ENCODE measurements at places on chromosomes 5 and 9.
A peak's percentile ranks its signal among the peaks of the same experiment; 100 is the strongest.

GRCh38 chr9:2086971-2087370 is 71.8 kb downstream of the SMARCA2 start:
- no peak for DNase-seq

GRCh38 chr9:12604164-12604821 is 88.9 kb upstream of the TYRP1 start:
- DNase-seq = no peak

GRCh38 chr9:71036501-71036900 is 84.9 kb downstream of the TRPM3 start:
- no peak for DNase-seq

GRCh38 chr5:52867809-52868208 is 80.1 kb downstream of the ITGA1 start:
- no peak for DNase-seq

DNA sequence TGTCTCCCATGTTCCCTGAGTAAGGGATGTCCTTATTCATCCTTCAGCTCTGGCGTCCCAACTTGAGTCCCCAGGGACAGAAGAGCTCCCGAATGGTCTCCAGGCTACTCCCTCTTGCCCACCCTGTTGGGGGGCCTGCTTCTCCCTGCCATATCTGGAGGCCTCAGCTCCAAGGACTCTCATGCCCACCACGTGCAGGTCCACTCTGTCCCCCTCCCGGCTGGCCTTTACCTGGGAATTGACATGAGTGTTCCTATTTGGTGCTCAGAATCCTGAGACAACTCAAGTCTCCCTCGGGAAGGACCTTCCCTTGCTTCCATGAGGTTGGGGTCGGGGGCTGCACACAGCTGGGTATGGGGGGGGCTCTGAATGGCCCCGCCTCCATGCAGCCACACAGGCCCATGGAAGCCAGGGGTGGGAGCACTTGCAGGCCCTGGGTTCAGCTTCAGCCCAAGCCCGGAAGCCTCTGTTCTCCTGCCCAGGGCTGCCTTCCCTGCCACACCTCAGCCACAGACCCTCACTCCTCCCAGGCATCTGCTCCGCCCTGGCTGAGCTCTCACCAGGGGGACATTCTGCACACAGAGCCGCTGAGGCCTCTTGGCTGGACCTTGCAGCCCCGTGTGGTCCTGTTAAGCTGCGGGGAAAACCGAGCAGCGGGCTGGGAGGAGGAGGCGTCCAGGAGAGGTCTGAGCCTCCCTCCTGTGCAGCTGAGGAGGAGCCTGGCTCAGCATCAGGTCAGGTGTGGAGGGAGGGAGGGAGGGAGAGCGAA is 121.9 kb downstream of the PHF2 start:
- DNase-seq = no peak

- DNase-seq = no peak
These were observed 214.2 kb upstream of the OTULINL start for GRCh38 chr5:14367364-14367763.

DNA sequence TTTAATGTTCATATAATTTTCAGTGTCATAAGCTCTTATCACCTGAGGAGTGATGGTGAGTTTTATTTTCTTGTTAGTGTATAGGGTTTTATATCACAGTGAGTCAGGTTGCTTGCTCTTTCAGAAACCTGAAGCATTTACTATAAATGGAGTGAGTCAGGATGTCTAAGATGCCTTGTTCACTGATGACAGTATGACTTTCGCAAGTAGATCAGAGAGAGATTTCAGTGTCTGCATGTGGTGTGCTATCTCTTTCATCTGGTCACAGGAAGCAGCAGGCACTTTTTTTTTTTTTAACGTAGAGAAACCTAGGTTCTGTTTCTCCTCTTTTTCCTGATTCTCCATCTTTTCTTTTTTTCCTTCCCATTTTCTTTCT is 237.1 kb downstream of the DMRTA1 start:
- no peak for DNase-seq

DNA sequence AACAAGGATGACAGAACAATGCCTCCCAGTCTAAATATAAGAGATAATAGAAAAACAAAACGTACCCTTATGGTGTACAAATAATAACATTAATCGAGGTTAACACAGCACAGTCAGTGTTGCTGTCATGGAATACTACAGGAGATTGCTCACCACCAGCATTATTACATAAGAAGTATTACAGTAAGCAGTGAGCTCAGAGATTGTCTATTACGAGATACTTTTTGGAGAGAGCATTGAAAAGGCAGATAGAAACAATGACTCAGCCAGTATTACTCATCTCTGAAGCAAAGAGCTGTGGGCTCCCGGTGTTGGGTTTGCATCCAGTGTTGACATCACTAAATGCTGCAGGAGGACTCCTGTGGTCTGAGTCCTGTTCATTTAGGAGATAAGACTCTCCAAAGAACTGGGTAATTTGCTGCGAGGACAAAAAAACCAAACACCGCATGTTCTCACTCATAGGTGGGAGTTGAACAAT is 191.9 kb upstream of the SEMA6A start:
- DNase-seq = no peak

GRCh38 chr5:18797222-18797621 is 1163.0 kb downstream of the TAF11L14 start:
- DNase-seq = no peak

- DNase-seq = no peak
These were observed 197.8 kb downstream of the FRMD3 start for GRCh38 chr9:83340451-83340850.

GRCh38 chr5:117869596-117869995 is 1118.8 kb downstream of the DTWD2 start:
- no peak for DNase-seq

DNA sequence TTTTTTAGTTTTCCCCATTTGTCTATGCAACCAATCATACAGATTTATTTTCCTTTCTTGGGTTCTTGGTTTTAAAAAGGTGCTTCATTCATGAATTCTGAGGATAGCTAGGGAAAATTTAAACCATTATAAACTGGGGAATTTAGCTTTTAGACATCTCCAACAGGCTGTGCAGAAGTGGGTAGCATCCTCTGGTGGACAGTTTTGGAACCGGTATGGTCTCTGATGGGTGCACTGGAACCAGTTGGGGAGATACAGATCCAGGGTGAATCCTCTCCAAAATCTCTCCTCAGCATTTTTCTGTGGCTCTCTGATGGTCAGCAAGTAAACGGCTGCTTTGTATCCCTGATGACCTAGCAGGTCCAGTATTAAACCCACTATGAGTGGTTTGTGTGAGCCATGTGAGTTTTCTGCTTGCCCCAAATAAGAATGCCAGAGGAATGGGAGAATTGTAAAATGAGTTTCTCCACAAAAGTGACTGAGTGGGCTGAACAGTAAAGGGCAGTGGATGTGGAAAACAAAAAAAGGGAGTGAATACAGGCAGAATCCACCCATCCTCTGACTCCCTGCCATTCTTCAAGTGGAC is 9.1 kb upstream of the DNAJC25 start:
- DNase-seq = peak; percentile 58

DNA sequence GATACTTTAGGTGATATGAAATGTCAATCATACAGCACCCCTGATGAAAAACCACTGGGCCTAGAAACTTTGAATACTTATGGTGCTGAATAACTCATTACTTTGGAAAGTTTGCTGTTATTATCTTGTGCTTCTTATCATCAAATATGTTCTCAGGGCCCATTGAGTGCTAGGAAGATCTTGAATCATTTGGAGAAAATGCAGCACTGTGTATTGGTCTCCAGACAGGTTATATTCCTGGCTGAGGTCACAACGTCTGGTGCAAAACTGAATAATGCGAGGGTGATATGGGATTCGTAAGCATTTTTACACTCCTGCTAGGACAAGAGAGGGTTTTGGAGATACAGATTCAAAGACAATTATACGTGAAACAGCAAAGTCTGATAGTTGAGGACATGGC is 249.4 kb upstream of the TNC start:
- no peak for DNase-seq

- no peak for DNase-seq
These were observed 192.9 kb downstream of the PIK3R1 start for GRCh38 chr5:68408345-68408871.

GRCh38 chr5:53469946-53470687 is 10.3 kb upstream of the FST start:
- DNase-seq = no peak

GRCh38 chr9:136572828-136573625 is 27.2 kb upstream of the NOTCH1 start:
- no peak for DNase-seq

GRCh38 chr5:60505373-60506171 is 194.4 kb downstream of the DEPDC1B start:
- DNase-seq = no peak

DNA sequence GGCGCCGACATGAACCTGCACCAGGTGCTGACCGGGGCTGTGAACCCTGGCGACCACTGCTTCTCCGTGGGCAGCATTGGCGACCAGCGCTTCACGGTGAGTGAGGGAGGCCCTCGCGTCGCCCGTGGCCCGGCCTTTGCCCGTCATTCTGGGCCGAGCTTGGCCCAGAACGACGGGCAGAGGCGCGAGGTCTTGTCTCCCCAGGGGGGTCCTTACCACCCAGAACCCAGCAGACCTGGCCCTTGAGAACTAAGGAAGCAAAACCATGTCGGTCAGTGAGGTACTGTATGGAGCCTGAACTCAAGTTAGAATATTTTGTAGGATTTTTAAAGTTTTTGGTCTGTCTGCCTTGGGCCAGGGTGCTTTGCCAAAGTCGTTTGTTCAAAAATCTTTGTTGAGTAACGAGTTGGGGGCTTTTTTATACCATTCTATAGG is 691 bp downstream of the DMXL1 start:
- no peak for DNase-seq

DNA sequence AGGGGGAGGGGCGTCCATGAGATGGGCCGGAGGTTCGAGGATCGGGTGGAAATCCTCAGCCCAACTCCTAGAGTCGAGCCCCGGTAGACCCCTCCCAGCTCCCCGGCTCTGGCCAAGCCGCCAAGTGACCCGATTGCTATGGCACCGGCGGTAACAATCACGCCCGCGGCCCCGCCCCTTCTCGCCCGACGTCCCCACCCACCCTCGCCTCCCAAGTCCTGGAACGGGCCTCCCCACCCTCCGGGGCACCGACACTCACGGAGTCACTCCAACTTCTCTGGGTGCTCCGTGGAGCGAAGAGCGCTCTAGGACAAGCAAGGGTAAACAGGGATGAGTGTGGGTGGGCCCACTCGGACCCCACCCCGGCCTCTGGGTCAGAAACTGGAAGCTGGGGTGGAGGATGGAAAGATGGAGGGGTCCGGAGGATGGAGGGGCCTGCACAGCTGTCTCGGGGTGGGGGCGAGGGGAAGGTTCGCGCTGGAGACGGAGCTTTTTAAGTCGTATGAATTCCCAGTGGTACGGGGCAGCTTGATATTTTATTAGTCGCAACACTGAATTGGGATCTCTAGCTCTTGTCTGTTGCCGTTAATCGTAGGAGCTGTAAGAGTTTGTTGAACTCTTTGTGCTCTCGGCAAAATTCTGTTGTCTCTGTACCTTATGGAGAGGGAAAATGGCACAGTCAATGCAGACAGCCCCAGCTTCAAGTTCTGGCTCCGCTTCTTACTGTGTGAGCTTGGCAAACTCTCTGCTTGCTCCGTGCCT is at the start of gene SPACA9:
TSS of gene SPACA9 (plus strand) at position 204 of the 762 bp plus-strand sequence. CDS start 5,050 bp downstream, outside the sequence.
- DNase-seq = peak; percentile 42

DNA sequence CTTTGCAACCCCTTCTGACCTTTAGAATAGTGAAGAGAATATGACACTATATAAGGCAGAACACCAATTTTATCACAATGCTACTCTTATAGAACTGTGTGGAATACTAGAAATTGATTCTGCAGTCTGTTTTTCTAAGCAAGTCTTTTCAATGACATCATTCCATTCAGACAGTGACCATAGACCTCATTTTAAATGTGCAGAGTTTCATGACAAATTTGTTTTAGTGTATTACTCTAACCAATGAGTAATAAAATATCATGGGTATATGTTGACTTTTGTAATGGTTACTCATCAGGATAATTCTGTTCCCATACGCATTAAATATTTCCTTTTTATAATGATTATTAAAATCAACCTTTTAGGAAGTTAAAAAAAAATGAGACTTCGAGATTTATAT is 219.9 kb downstream of the COX7C start:
- DNase-seq = no peak

DNA sequence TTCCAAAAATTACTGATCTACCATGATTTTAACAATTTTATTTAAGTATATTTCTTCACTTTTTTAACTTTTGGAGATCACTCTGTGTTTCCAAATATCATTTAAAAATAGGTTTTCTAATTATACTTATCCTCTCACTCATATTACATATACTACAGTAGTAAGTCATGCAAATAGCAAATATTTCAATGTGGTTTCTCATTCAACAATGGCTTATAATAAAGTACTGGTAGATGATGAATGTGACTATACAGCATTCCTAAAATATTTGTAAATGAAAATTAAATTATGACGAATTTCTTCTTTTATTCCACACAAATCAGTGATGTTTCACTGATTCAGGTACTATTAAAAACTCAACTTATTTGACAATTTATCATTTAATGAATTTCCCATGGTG is 176.3 kb upstream of the MEF2C start:
- no peak for DNase-seq

DNA sequence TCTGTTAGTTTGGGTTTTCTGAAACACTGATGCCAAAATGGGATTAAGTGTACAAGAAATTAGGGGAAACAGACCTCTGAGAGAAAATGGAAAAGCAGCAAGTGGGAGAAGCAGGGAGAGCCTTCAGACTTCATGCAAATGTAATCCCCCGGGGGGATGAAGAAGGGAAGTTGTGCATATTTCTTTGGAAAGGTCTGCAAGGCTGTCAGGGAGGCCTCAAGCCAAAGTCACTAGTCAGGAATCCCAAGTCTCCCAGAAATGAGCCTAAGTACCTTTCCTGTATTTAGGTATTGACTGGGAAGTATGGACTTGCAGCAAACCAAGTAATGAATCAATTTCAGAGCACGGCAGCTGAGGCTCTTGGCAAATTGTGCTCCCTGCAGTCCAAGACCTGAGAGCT is 2.2 kb downstream of the FTMT start:
- DNase-seq = no peak

GRCh38 chr9:35734096-35734495 is 1.6 kb downstream of the CREB3 start:
- DNase-seq = no peak

DNA sequence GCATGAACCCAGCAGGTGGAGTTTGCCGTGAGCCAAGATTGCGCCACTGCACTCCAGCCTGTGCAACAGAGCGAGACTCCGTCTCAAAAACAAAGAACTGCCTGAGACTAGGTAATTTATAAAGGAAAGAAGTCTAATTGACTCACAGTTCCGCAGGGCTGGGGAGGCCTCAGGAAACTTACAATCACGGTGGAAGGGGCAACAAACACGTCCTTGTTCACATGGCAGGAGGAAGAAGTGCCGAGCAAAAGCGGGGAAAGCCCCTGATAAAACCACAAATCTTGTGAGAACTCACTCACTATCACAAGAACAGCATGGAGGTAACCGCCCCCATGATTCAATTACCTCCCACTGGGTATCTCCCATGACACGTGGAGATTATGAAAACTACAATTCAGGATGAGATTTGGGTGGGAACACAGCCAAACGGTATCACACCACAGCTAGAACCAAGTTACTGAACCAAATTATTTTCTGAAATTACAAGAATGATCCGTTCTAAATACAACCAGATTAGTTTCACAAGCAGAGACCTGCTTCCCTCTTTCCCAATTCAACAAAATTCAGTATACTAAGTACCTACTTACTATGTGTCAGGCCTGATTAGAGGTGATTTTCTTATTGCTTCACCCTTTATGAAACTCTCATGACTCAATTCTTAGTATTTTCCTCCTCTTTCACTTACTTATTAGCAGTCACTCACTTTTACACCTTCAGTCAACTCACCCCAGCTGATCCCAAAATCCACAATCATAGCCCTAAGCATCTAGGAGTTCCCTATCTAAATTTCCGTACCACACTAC is 8.4 kb downstream of the UBTD2 start:
- no peak for DNase-seq

- no peak for DNase-seq
These were observed 88.6 kb downstream of the SLC28A3 start for GRCh38 chr9:84251921-84252320.

- DNase-seq = no peak
These were observed 289.9 kb upstream of the SMC2 start for GRCh38 chr9:103804077-103804735.
